ENCODE measurements at places on chromosomes 4 and X. TPM values are rescaled to one million over a fixed set of nuclear protein-coding genes. Genes with fewer than 3 reads are reported as not detected.
A peak's percentile ranks its signal among the peaks of the same experiment; 100 is the strongest.

DNA sequence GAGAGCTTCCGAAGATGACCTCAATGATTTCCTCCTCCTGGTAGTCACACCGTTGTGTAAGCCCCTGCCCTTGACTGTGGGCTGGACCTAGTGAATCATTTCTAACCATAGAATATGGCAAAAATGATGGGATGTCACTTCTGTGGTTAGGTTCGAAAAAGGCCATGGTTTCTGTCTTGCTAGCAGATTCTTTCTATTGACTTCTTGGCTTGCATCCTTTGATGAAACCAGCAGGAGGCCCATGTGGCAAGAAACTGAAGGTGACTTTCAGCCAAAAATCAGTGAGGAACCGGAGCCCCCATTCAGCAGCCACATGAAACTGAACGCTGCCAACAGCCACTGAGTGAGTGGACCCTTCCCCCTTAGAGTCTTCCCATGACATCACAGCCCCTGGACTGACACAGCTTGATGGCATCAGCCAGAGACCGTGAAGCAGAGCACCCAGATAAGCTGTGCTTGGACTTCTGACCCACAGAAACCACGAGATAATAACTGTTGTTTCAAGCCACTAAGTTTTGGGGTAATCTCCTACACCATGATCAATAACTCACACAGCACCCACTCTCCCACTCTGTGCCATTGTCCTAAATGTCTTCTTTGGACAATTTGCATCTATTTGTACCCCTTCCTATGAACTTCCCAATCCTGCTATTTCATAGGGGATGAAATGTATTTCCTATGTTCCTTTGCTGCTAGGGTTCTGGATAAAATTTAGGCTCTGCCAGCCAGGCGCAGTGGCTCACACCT, 148.0 kb upstream of the STX18 start:
- no peak for DNase-seq

DNA sequence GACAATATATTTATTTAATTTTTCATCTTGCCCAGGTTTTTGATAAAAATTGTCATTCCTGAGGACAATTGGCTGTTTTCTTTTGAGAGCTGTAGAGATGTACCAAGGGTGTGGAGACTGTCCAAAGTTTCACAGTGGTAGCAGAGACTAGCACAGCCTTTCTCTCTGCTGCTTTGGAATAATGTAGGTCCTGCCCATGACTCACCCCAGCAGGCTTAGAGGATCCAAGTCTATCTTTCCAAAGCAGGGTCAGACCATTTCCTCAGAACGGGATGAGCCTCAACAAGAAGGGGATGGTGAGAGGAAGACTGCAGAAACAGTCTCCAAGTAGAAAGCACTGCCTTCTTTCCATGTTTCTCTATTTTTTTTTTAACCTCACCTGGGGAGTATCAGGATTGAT, 131.5 kb upstream of the RPL34 start:
- no peak for DNase-seq

GRCh38 chrX:96861218-96861617, 22.5 kb upstream of the RPA4 start:
- DNase-seq, result no peak

- DNase-seq, result no peak
Measured at GRCh38 chrX:8851231-8851886, 50.2 kb upstream of the FAM9A start.

- DNase-seq, result no peak
Measured at GRCh38 chrX:129976441-129976840, 6.0 kb upstream of the BCORL1 start.

- DNase-seq, result no peak
Measured at GRCh38 chr4:2186133-2186864, 55.6 kb downstream of the HAUS3 start.

DNA sequence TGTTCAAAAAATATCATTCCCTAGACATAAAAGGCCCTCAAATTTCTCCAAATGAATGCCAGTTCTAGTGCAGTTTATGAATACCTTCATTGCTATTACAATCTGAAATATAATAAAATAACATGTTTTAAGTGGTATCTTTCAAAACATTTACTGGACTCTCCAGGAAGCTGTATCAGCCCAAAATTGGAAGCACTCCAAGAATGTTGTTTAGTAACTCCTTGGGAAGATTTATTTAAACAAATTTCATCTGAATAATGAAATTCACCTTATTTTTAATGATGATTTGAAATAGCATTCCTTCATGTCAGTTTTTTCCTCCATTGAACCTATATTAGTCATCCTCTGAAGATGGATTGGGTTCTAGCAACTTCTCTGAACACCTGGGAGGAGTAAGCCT, 217.2 kb upstream of the PCDH18 start:
- no peak for DNase-seq

DNA sequence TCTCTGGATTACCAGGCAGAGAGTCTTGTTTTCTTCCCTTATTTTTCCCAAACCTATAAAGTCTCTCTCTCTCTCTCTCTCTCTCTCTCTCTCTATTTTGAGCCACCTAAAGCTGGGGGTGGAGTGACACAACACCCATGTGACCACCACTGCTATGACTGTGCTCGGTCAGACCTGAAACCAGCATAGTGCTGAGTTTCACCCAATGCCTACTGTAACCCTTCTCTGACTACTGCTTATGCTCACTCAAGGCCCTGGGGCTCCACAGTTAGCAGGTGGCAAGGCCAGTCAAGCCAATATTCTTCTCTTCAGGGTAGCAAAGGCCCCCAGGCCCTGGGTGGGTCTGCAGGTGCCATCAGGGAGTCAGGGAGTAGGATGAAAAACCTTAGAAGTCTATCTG, 114.7 kb upstream of the ARMCX2 start:
- DNase-seq, result no peak

GRCh38 chrX:17442898-17443297, 67.9 kb downstream of the NHS start:
- DNase-seq, result no peak

DNA sequence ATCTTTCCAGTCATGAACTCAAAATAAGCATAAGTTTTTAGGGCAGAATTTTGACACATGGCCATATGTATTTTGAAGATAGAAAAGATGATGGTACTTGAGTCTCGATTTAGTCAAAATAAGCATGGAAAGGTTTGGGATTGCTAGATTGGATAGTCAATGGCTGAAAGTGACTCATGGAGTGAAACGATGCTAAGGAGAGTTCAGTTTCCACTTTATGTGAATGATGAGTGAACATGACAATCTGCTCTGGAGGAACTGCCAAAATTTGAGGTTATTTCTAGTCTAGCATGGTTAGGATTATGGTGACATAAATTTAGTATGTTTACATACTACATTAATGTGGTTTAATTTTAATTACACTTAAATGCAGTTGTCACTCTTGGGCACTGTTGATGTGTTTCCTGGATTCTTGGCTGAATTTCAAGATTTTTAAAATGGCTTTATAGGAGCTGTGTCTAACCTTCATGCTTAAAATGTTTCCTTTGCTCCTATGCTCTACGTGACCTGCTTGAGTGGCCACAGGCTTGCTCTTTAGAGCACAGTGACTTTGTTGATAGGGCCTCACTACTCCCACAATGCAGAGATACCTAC, 17.1 kb downstream of the DDX3X start:
- DNase-seq, result no peak

DNA sequence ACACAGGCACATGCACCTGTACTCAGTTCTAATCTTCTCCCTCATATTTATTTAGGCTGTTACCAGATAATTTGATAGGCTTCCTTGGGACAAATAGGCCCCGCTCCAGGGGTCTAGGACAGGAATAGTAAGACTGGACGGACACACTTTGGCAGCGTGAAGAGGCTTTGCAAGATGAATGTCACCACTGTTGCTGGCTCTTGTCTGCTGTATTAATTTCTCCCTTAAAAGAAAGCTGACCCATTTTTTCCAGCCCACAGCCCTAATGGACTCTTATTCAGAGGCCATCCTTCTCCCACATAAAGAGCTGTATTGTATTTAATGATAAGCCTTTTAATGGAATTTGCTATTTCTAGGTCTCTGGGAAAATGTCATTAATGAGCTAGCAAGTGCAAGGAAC, 18.0 kb downstream of the FAM184B start:
- DNase-seq, result no peak

GRCh38 chr4:100366213-100366612, 151.6 kb downstream of the EMCN start:
- DNase-seq, result no peak

DNA sequence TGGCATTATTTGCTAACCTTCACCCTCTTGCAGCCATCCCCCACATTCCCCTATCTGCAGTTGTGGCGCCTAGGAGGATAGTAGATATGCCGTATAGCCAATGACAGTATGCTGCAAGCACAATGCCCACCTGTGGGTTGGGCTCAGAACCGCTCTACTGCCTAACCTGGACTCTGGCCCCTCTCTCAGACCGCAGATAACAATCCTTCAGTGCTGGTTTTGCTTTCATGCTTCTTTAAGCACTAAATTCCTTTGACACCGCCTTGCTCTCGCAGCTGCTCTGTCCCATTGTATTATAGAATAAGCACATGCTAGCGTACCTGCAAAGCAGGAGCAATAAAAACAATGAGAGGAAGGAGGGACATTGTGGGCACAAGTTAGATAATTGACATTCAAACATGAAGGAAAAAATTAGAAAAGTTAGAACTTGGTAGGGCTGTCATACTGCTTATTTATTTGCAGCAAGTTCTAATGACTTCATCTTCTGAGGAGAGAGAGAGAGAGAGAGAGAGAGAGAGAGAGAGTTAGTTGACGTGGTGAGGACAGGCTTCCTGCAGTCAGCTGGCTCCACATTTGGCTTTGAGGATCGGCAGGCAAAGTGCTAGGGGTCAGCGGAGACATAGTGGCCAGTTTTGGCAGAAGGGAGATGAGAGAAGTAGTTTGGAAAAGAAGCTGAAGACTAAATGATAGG, 55.8 kb downstream of the WWC2 start:
- DNase-seq, result no peak

- no peak for DNase-seq
Measured at GRCh38 chrX:10158279-10159144, 1.7 kb downstream of the CLCN4 start.

DNA sequence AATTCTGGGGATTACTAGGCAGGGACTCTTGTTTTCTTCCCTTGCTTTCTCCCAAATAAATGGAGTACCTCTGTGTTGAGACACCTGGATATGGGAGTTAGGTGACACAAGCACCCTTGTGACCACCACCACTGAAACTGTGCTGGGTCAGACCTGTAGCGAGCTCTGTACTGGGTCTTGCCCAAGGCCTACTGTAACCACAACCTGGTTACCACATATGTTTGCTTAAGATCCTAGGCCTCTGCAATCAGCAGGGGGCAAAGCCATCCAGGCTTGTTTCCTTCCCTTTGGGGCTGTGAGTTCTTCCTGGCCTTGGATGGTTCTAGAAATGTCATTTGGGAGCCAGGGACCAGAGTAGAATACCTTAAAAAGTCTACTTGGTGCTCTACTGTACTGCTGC, 49.4 kb downstream of the LPAR4 start:
- no peak for DNase-seq

DNA sequence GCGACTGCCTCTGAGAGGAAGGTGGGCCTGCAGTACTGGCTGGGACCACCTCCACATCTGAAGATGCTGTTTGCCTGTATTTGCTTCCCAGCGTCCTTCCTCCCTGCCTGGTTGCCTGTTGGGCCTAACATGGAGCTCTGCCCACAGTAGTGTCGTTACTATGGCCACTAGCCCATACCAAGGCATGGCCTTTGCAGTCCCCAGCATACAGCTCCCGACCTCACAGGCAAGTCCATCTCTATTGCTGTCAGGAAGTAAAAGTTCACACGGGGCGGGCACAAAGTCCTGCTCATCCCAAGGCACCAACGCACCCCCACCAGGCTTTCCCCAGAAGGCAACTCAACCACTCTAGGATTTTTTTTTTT, 71.6 kb downstream of the MAML3 start:
- DNase-seq, result no peak

DNA sequence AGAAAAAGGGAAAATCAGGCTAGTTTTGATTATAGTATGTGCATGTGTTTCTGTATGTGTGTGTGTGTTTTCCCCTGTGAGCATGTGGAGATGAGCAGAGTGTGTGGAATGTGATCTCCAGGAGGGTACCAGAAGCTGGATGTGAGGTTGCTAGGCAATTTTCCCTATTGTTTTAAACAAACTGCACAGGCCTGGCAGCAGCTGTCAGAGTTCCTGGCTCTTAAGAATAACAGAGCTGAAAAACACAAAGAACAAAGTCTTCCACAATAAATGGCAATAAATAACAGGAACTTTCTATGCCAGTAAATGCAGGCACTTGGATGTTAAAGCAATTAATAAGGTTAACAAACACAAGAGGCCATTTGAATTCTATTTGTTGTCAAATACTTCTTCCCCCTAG, 344.6 kb upstream of the CTSO start:
- no peak for DNase-seq

GRCh38 chr4:140237616-140238350, 83.8 kb upstream of the MAML3 start:
- DNase-seq, result peak; percentile 76

DNA sequence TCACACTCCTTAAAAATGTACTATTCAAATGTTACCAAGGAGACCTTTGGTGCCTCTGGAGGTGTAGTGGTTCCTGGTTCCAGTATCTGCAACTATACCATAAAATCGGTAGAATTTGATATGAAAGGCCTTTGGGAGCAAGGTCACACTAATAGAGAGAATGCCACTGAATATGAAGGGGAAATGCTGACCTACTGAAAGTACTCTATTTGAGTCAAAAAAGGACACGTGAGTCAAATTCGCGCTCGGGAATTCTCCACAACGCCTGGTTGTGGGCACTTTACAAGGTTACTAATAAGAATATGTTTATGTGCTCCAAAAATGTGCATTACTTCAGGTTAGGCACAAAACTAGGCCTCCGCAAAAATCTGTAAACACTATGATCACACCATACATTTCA, 39.5 kb upstream of the RELL1 start:
- no peak for DNase-seq

SLIT2 gene
- total RNA-seq, result 91.8 TPM

SLC4A4 gene
- 18.8 TPM for total RNA-seq

GLOD5 gene
- 0.95 TPM for total RNA-seq

CWH43 gene
- total RNA-seq, result 2.3 TPM

CITED1 gene
- total RNA-seq, result 0.65 TPM

FNIP2 gene
- 90.7 TPM for total RNA-seq

HSFX4 gene
- total RNA-seq, result not detected

OTUD6A gene
- not detected for total RNA-seq

RHOXF2B gene
- total RNA-seq, result not detected

RPL9 gene
- 1,277 TPM for total RNA-seq

CXCL8 gene
- total RNA-seq, result 6.2 TPM

SH3TC1 gene
- 73.1 TPM for total RNA-seq

TTC29 gene
- total RNA-seq, result 4.5 TPM

CCNA2 gene
- total RNA-seq, result 2.2 TPM

GRID2 gene
- not detected for total RNA-seq

MAPK10 gene
- total RNA-seq, result 30.7 TPM

All from lower lobe of right lung (tissue), 2 donors.